Fibroblast of villous mesenchyme (primary cell): ENCODE measurements at places on chromosomes 4 and X. TPM values are rescaled to one million over a fixed set of nuclear protein-coding genes. Genes with fewer than 3 reads are reported as not detected.

DNA sequence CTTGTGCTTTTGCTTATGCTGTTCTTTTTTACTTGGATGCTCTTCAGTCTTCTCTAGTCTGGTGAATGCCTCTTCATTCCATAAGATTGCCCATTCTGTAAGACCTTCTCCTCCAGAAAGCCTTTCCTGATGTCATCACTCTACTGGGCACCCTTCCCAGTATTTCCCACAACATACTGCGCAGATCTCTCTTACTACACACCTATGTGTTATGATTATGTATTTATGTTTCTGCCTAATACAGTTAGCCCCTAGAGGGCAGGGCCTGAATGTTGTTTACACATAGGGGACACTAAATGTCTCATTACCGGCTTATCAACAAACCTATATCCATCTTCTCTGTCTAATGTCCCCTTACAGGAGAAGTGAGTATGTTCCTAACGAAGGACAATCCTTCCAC is 21.1 kb downstream of the AIFM1 start:
- peak; percentile 80 for DNase-seq

DNA sequence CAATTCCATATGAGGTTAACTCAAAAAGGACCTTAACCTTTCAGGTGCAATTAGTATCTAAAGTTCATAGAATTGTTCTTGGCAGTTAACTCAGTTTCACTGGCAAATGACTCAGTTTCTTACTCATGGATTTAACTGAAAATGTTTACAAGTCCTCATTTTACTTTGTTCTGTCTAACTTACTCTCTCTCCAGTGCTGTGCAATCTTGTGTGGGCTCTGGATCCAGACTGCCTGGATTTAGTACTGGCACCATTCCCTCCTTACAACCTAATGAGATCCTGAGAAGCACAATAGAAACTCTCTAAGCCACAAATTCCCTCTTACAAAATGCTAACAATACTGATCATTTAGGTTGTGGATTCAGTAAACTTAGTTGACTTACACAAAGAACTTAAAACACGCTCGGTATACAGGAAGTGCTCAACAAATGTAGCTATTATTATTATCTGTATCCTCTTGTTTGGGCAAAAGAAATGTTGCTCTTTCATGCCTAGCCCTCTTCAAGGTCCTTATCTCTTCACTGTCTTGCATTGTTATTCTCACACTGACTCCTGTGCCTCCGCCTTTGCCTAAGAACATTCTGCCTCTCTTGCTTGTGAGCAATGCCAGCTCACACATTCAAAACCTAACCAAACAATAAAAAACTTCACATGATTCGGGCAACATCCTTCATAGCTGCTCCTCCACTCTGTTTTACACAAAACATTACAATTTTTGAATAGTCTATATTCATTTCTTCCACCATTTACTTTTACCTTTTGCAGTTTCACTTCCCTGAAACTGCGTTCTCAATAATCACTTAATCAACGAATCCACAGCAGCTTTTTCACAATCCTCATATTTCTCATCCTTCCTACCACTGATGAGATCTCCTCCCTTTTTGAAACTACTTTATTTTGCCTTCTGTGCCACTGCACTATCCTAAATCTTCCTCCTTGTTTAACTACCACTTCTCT is 91.8 kb downstream of the PDE5A start:
- DNase-seq, result no peak

GRCh38 chr4:112706840-112707207 is 69.9 kb downstream of the LARP7 start:
- DNase-seq, result no peak

- DNase-seq, result no peak
Observed at GRCh38 chr4:165553221-165553810, 174.5 kb downstream of the CPE start.

- DNase-seq, result no peak
Observed at GRCh38 chr4:64940698-64941097, 531.4 kb upstream of the TECRL start.

DNA sequence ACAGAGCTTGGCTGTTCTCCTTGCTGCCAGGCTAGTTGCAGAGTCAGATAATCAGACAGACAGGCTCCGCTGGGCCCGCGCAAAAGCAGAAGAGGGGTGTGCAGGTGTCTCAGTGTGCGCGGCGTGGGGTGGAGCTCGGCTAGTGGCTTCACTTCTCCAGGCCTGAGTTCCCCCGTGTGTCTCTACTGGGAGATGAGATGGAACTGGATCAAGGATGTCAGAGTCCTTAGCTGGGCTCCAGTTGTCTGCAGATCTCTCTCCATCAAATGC is 21.1 kb downstream of the HTRA3 start:
- DNase-seq, result no peak

Gene P2RY4
- total RNA-seq, result not detected in 2 replicates

Gene NSUN7
- 0.32 and 0.86 TPM in 2 replicates for total RNA-seq

DNA sequence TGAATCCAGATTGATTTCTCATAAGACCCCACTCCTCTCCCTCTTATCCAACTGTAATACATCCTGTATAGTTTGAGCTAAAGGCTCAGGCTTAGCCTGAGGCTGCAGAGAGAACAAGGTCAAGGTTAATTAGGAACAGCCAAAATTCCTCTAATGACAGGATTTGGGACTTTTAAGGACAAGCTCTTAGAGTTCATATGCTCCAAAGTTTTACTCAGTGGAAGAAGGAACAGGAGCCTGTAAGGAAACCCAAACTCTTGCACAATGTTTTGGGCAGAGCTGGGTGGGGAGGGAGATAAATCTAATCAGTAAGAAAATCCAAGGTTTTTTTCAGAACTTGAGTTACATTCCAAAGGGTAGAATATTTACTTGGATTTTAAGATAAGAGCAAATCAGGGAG is 238.8 kb downstream of the QDPR start:
- DNase-seq, result peak; percentile 60

DNA sequence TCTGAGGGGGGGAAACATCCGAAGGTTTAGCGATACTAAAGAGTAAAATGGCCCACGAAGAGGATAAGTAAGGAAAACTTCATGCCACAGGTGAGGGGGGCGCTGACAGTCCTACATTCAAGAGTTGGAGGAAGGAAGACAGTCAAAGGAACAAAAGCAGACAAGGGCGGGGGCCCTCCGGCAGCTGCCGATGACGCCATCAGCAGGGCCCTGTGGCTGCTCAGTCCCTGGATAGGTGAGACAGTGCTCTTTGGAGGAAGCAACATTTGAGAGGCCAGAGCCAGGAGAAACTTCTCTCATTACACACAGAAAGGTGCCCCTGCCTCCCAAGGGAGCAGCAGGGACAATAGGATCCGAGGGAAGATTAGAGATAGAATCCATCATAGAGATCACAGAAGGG is 41.5 kb downstream of the RAB40AL start:
- DNase-seq, result no peak

DNA sequence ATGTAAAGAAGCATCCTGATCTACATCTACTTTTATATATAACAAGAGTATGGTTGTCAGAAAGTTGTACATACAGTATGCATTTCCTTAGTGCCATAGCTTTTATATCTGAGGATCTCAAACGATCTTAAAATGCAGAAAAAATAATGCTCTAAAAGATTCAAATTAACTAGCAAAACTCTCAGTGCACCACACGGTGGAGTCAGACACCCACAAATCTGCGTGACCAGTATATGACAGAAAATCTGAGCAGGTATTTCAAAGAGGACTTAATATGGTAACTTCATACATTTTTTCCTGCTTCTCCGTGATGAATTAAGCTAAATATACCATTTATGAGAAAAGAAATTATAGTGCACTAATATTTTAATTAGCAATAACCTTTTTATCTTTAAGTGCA is 803.0 kb downstream of the DMD start:
- no peak for DNase-seq

DNA sequence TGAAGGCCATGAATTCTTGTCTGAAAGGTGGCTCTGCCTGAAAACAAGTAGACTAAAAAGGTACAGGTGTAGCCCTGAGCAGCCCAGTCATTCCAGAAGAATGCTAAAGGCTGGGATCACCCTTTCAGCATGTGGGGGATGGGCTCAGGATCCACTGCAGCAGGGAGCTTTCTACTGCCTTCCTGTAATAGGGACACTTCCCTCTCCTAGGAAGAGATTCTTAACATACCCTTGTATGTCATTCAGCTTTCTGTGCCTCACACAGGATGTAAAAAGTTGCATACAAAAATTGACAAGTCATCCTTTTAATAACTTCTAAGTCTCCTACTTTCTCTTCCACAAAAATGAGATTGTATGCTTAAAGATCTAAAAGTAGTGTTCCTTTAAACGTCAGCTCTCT is 123.3 kb downstream of the ZNF518B start:
- DNase-seq, result no peak

DNA sequence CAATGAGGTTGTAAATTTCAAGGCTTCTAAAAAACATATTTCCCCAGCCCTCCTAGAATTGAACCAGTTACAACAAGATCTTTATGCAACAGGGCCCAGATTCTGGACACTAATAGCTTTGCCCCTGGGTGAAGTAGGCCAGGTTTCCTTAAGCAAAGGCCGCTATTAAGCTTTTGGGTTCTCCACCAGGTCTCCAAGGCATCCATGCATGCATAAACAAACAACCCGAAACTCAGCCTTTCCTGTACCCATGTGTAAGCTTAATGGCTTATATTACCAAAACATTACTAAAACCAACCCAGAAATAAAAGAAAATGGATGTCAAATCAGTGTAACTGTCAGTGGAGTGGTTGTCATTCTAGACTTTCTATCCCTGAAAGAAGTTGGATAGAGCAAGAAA is 137.1 kb downstream of the ARHGAP6 start:
- no peak for DNase-seq

DNA sequence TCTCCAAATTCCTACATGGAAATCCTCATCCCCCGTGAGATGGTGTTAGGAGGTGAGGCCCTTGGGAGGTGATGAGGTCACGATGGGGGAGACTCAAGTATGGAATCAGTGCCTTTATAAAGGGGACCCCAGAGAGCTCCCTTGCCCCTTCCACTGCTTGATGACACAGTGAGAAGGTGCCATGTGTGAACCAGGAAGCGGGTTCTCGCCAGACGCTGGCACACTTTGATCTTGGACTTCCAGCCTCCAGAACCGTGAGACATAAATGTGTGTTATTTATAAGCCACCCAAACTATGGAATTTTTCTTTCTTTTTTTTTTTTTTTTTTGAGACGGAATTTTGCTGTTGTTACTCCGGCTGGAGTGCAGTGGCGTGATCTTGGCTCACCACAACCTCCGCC is 237.6 kb downstream of the DHRSX start:
- no peak for DNase-seq

GRCh38 chr4:15649914-15650545 is 5.1 kb downstream of the FBXL5 start:
- DNase-seq, result peak; percentile 80

- DNase-seq, result no peak
Observed at GRCh38 chr4:148203056-148203898, 238.9 kb downstream of the NR3C2 start.

Gene TMPRSS11E
- not detected in 2 replicates for total RNA-seq

DNA sequence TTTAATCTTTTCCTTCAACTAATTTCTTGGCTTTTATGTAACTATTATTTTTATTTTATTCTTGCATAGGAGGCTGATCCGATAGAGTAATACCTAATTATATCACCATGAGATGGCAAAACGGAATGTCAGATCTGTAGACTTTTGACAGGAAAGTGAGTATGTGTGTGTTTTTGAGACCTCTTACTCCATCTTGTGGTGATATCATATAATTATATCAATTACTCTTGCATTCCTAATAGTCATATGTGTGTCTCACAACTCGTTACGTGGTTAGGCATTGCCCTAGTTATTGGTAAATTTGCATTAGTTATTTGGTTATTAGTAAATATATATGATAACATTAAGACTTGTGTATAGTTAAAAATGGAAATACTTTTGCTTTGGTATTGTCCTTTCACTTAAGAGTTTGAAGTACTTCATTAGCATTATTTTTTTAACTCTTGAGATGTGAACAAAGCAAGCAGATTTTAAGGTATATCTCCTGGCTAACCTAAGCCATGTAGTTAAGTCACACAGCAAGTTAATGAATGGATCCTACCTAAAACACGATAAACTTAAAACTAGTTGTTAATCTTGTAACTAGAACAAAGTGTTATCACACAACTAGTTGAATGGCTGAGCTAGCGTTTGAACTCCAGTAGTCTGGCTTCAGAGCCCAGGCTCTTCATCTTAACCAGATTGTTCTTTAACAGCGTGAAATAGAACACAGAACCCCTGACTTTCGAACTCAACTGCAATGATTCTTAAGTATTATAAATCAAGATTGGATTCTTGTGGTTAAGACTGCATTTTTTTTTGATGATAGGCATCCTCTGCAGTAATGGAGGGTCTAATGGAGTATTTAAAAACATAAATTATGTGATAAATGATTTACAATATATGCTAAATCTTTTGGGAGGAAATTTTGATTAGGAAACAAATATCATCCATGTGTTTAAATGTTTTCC is 67.1 kb downstream of the PGRMC2 start:
- peak; percentile 82 for DNase-seq

Gene MSMO1
- 369 and 731 TPM in 2 replicates for total RNA-seq

Gene FRG2
- not detected in 2 replicates for total RNA-seq

DNA sequence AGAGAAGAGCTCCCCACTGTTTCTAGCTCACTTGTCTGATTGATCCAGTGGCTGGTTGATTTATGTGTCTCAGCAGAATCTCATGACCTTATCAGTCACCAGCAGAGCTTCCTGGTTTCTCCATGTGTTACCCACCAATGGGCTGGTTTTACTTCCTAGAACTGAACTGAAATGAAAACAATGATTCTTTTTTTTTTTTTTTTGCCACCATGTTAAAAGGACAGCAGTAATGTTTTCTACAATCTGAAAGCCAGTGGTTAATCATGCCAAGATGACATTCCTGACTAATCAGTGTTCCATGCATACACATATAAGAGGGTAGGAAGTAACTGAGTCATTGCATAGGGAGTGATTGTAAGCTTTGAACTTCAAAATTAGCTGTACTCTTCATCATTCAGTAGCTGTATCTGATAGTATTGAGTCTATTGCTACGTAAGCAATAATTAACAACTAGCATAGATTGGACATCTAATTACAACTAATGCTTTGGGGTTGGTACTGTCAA is 67.7 kb downstream of the SLC4A4 start:
- DNase-seq, result no peak

Gene COX7B2
- total RNA-seq, result not detected in 2 replicates

DNA sequence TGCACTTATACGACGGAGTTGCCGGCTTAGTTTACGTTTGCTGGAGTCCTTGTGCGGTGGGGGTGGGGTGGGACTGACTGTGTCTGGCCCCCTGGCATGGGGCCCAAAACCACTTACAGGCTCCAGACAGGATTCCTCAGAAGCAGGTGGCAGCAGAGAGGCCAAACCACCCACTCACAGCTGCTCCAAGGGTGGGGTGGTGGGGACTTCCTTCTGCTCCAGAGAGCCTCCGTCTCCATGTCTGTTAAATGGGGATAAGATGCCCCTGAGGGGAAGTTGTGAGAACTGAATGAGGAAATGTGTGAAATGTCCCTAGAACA is 36.7 kb downstream of the PSAPL1 start:
- peak; percentile 11 for DNase-seq

- no peak for DNase-seq
Observed at GRCh38 chr4:171985129-171985528, 171.9 kb downstream of the GALNTL6 start.

- DNase-seq, result no peak
Observed at GRCh38 chr4:90442619-90443018, 315.4 kb downstream of the CCSER1 start.
